ENCODE measurements at places on chromosomes 12 and 14.

DNA sequence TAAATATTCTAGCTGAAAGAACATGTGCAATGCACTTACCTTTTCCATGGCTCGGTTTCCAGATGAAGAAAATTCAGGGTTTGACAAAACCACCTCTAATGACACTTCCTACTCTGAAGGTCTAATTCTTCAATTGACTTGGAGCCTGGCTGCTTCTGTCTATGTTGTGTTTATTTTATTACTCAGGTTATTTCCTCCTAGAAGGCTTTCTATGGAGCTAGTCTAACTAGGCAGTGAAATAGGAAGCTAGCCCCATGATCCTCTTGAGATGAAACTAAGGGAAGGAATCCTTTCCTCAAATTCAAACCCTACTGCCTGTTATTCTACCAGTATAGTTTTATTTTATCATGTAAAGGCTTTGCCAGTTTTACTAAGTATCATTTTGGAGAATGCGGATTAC lies 20.9 kb upstream of the IFNG-AS1 start:
- no peak for DNase-seq

GRCh38 chr12:52206304-52207040 lies 14.7 kb upstream of the KRT80 start:
- peak; percentile 99 for DNase-seq

DNA sequence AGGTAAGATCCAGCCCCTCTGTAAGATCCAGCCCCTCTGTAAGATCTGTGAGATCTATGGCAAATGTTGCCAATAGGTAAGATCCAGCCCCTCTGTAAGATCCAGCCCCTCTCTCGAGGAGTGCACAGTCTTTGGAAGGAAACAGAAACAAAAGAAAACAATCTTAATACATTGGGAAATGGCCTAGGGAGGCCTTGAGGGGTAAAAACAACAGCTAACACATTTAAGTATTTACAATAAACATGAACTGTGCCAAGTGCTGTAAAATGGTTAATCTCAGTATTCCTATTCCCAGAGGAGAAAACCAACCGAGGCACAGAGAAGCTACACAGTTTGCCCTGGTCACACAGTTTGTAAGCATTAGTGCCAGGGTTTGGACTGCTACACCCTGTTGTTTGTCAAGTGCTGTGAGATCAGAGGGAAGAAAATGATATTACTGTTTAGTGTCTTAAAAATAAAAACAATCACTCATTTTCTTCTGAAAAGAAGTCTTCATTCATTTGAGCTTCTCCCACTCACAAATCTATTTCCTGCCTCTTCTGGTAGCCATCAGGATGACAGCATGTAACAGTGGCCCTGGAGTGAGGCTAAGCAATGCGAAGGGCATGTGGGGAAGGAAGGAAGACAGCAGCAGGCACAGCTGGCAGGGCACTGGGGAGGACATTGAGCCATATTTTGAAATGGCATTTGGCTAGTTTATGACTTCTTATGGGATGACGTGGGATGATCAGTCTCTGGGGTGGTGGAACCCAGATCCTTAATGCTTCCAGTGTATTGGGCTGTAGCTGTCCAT lies 118.7 kb upstream of the PTPRQ start:
- DNase-seq = no peak

DNA sequence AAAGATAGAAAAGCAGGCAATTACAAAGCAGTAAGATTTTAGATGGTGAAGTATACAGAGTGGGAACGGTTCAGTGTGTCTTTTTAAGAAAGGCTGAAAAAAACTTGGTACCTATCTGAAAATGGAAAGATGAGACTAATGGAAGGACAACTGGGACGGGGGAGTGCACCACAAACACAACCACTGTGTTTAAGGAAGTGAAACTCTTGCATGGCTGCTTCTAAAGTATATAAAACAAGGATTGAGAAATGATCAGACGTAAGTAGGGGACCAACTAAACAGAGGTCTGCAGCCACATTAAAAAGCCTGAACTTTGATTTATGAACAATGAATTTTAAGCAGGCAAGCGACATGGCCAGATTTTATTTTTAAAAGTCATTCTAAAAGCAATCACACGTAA lies 328.6 kb downstream of the MDGA2 start:
- no peak for DNase-seq
